GM06990 (cell line): ENCODE measurements at places on chromosomes 3 and 15.
A peak's percentile ranks its signal among the peaks of the same experiment; 100 is the strongest.

- DNase-seq, result no peak
These were observed 10.7 kb downstream of the ZXDC start for GRCh38 chr3:126464997-126465396.

- DNase-seq, result no peak
These were observed at the start of gene IL17RE for GRCh38 chr3:9902372-9903237. TSS of gene IL17RE (plus strand) at chr3:9902848. CDS start at chr3:9902933, 85 bp downstream.

DNA sequence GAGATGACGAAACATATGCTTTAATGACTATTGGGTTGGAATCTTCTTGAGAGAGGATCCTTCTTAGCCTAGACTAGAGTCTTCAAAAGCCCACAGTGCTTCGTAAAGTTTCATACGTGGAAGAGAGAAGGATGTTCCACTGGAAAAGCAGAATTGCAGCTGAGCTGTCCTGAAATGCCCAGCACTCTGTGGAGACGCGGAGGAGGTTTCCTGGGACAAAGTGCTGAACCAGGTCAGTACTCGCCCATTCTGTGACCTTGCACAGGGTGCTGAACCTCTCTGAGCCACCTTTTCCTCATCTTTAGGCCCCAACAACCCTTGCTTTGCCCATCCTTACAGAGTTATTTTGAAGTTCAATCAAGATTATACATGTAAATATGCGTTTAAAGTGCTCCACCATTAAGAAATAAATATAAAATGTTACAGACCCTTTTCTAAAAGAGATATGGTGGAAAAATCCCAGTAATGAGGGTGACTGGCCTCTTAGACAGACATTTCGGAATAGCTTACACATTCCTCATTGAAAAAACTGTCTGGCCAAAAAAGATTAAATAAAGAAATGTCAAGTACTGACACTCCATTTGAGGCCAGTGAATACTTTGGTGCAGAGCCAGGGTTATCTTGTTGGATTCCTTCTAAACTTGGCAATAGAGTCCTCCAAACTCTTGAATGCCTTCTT, 4.2 kb upstream of the MAGEF1 start:
- DNase-seq, result no peak

DNA sequence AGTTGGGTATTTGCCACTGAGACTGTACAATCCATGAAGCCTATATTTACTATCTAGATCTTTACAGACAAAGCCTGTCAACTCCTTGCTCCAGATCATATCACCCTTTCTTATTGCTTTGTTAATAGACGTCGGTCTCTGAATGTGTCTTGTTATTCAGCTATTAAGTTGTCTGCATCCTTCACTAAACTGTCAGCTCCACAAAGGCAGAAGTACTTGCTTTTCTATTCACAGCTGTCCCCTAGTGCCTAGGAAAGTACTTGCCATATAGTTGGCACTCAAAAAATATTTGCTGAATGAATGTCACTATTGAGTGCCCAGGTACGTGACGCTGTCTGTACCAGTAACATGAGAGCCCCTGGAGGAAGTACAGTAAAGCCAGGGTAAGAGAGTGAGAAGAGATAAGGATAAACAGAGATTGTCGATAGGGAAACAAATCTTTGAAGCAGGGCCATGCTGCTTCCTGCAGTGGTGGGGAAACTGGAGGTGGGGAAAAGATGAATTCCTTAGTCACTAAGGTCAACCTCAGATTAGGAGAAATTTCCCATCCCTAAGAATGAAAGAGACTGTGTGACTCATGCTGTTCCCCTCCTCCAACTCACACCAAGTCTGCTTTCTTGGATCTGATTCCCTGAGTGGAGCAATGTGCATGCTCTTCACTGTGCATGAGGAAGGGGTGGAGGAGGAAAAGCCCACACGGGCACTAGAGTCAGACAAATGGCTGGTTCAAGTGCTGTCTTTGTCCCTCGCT, 36.3 kb downstream of the PRICKLE2 start:
- DNase-seq, result no peak

- DNase-seq, result peak; percentile 72
These were observed 114.3 kb upstream of the ARHGEF3 start for GRCh38 chr3:56915966-56916586.

DNA sequence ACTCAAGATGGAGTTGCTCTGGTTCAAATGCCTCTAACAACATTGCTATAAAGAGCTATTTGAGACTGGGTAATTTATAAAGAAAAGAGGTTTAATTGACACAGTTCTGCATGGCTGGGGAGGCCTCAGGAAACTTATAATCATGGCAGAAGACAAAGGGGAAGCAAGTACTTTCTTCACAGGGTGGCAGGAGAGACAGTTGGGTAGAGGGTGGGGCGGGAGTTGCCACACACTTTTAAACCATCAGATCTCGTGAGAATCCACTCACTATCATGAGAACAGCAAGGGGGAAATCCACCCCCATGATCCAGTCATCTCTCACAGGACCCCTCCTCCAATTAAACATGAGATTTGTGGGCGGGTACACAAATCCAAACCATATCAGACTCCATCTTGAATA, 30.7 kb downstream of the MAP2K5 start:
- no peak for DNase-seq

DNA sequence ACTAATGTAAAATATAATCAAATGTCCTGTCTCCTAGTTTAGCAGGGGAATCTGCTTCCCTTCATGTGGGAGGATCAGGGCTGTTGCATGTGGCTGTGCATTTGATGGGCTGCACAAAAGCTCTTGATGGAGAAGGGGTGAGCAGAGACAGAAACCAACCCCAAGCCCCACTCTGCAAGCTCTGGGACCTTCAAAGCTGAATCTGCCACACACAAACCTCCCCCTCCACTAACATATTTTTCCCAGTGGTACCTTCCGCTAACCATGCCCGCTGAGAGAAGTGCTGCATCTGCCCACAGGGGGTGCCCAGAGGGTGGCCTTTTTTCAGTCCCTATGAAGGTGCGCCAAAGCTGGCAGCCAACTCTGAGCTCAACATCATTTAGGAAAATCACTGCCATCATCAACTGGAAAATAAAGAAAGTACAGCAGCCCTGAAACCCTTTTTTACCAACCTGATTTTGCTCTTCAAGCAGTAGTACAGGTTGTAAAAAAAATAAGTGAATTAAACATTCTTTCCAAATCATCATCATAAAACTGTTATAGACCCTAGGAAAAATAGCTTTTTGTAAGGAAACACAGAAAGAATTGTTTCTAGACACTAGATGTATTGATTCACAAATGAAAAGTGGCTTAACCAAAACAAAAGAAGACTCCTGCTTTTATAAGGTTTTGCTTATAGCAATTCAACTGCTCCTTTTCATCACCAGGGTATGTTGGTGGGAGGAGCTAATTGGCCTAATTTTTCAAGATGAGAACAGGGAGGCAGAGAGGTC, 97.0 kb downstream of the HHLA2 start:
- DNase-seq, result no peak

GRCh38 chr3:137330246-137330645, 372.5 kb downstream of the IL20RB start:
- DNase-seq, result peak; percentile 45

GRCh38 chr3:64385277-64385676, 160.0 kb upstream of the PRICKLE2 start:
- DNase-seq, result no peak

DNA sequence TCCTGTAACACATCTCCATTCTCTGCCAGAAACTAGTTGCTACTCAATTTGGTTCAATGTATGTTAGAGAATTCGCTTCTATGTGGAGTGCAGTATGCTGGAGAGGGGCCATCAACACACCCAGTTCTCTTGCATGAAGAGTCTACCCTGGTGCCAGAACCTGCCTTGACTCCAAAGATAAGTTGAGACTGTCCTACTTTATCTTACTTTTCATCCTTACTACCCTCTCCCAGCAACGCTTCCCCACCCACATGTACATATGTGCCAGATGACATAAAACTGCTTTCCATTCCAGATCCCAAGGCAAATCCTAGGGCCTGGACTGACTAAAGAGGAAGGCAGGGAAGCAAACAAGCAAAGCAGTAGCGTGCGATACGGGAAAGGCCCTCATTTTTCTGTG, 442.6 kb upstream of the THRB start:
- no peak for DNase-seq

- no peak for DNase-seq
These were observed 5.4 kb downstream of the UBE2E1 start for GRCh38 chr3:23811185-23811527.

DNA sequence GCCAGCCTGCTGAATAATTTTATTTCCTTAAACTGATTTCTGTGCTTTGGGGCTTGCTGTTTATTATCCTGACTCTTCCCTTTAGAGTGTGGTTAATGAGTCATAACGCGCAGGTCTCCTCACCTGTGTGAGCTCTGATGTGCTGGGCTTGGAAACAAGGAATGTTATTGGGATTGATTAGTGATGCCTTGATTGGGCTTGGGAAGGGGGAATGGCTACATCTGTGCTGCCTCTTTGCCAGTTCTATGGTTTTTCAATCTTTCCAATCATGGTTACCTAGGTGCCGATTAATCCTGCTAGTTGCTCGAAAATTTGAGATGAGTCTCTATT, 161.0 kb downstream of the THSD4 start:
- DNase-seq, result no peak

- DNase-seq, result no peak
These were observed 397.1 kb downstream of the TIGIT start for GRCh38 chr3:114690911-114691310.

DNA sequence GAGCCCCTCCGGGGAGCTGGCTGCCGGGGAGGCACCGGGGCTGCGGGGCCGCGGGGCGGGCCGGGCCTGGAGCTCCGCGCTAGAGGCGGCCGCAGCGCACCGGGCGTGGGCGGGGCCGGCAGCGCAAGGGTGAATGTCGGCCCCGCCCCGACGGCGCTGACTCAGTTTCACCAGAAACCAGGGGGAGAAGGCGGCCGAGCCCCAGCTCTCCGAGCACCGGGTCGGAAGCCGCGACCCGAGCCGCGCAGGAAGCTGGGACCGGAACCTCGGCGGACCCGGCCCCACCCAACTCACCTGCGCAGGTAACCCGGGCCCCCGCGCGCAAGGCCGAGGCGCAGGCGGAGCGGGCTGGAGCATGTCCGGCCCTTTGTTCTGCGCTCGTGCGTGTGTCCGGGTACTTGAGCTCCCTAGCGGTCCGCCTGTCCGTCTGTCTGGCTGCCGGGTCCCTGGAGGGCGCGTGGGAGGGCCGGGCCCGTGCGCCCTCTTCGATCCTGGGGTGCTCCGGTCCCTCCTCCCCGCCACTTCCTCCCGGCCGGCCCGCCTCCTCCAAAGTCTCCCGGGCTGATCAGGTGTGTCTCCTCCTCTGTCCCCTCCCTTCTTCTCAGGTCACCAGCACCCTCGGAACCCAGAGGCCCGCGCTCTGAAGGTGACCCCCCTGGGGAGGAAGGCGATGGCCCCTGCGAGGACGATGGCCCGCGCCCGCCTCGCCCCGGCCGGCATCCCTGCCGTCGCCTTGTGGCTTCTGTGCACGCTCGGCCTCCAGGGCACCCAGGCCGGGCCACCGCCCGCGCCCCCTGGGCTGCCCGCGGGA, at the start of gene SPINT1:
Gene SPINT1, plus strand, starts transcription at position 164 of the 811 bp plus-strand sequence. Its CDS starts 507 bp downstream, at position 671.
- peak; percentile 68 for DNase-seq

- DNase-seq, result no peak
These were observed 9.9 kb downstream of the TBC1D2B start for GRCh38 chr15:78067328-78068228.

GRCh38 chr15:71743861-71744382, 66.4 kb upstream of the NR2E3 start:
- DNase-seq, result no peak

- peak; percentile 20 for DNase-seq
These were observed 8.7 kb downstream of the RAB7A start for GRCh38 chr3:128734523-128735189.

DNA sequence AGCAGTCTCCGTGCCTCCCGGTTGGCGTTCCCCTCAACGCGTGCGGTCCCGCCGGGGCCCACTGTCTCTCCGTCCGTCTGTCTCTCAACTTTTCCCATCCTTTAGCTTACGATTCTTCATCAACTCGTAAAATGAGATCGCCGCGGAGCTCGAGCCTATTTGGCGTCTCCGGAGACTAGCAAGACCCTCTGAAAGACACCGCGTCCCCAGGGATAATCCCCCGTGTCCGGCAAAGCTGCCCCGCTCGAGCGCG, 3.4 kb downstream of the GATA2 start:
- no peak for DNase-seq

DNA sequence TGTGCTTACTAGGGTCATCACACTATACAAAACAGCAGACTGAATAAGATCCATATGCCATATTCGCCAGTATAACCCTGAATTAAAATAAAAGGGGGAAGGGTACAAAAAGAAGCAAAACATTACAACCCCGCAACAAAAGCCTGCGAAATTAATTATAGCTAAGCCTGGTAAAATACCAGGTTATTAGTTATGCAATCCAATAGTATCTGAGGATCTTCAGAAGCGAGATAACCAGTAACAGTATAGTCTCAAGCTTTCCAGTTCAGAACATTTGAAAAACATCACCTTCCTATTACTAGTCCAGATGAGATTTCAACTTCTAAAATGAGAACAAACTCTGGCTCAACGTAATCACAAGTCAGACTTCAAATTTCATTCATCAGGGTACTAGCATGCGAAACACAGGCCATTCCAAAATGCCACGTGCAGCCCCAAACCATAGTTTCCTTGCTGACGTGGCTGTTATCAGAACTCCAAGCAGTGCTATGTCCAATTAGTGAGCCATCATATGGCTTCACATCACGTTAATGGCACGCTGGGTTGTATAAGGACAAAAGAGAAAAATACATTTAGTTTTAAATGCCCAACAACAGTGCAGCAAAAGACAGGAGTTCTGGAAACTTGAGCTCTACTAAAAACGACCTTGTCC, 1.1 kb downstream of the SSR3 start:
- DNase-seq, result no peak

DNA sequence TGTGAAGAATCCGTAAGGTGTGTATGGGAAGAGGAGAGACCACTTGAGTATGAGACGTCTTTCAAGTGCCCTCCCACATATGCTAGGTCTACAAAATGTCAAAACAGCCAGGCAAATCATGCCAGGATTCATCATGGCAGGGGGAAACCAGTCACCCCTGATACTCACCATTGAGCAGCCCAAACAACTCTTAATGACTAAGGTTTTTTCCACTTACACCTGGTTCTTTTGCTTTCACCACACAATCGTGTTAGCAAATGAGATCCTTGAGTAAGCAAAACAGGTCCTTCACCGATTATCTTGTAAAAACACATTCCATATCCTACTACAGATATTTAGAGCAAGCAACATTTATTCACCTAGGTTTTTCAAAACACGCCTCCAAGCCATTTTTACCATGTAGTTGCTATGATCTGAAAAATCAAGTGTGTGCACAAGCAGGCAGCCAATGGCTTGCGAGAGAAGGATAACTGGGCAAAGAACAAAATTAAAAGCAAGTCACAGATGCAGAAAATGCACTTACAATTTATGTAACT, 177.5 kb upstream of the LPP start:
- no peak for DNase-seq
